ENCODE measurements at places on chromosomes 2 and 18.
A peak's percentile ranks its signal among the peaks of the same experiment; 100 is the strongest.

GRCh38 chr2:45901468-45902032, 250.1 kb downstream of the PRKCE start:
- DNase-seq = no peak

GRCh38 chr2:20596193-20596972, 54.5 kb downstream of the HS1BP3 start:
- no peak for DNase-seq

DNA sequence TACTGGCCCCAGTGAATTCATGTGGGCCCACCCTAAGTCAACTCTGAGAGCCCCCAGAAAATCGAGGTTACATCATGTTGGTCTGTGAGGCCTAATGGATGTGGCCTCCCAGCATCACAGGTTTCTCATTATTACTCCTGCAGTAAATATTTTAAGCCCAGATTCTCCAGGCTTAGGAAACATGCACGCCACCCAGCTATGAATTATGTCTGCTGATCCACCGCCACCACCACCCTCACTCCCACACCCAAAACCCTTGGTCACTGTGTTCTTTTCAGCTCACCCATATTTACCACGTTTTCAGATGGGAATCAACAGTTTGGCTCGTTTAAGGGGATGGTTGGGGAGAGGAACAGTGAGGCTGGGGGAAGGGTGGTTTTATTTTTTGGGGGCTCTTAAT, 128.6 kb downstream of the NCK2 start:
- no peak for DNase-seq

DNA sequence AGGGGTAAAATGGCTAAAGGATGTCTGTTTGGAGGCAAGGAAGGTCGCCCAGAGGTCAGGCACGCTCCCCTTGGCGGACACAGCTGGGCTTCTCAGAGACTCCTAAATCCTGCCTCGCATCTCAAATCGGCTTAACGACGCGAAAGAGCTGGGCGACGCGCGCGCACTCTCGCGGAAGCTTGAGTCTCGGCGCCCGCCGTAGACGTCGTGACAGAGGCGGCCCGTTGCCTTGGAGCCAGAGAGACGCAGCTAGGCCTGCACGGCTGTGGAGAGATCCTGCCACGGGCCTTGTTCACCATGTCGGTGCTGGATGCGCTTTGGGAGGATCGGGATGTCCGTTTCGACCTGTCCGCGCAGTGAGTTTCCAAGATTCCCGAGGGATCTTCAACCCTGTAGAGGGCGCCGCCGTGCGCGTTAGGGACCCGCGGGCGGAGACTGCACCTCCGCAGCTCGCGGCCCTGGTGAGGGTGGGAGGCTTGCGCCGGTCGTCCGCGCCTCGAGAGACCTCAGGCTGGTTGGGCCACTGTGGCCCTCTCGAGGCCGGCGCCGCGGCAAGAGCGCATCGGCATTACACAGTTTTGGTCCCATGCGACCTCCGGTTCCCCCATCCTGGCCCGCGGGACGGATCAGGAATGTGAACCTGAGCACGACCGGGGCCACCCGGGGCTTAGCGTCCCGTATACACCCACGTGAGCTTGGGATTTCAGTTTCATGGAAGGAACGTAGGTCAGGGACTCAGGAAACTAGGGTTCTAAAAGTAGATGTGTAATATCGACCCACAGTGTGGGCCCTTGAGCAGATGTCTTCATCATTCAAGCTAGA, at the start of gene BBS5:
Gene BBS5 (plus strand): TSS at position 238 of the 822 bp plus-strand sequence. CDS start 60 bp downstream, at position 298.
- peak; percentile 72 for DNase-seq

DNA sequence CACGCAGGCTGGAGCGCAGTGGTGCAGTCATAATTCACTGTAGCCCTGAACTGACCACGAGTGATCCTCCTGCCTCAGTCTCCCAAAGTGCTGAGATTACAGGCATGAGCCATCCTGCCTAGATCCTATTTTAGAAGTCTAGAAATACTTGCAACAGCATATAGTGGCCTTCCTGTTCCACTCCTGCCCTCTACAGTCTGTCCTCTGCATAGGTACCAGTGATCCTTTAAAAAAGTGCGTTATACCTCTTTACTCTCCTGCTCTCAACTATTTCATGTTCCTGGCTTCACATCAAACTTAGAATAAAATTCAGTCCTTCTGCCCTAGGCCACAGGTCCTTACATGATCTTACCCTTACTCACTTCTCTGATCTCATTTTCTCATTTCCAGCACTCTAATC, 6.0 kb downstream of the COMMD1 start:
- DNase-seq = no peak

- no peak for DNase-seq
These were observed 383.7 kb upstream of the SLC14A2 start for GRCh38 chr18:45231617-45232016.

- peak; percentile 61 for DNase-seq
These were observed 39.0 kb downstream of the COA5 start for GRCh38 chr2:98569197-98569793.

GRCh38 chr18:58562999-58563667, 65.8 kb downstream of the ALPK2 start:
- DNase-seq = no peak

DNA sequence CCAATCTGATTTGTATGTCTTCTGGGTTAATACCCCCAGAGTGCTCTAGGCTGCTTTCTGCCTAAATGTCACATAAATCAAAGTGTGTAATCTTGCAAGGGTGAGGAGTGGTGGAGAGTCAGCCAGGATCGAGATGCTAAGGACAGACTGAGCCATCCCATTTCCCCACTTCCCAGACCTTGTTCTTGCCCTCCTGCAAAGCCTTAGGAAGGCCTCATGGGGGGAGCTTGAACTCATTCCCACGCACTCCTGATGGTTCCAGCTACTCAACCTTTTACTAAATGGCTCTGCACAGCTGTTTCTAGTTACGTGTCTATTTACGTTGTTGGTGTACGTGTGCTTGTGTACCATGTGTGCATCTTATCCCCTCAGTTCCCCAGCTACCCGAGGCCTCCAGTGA, 423.6 kb upstream of the TNP1 start:
- DNase-seq = no peak

DNA sequence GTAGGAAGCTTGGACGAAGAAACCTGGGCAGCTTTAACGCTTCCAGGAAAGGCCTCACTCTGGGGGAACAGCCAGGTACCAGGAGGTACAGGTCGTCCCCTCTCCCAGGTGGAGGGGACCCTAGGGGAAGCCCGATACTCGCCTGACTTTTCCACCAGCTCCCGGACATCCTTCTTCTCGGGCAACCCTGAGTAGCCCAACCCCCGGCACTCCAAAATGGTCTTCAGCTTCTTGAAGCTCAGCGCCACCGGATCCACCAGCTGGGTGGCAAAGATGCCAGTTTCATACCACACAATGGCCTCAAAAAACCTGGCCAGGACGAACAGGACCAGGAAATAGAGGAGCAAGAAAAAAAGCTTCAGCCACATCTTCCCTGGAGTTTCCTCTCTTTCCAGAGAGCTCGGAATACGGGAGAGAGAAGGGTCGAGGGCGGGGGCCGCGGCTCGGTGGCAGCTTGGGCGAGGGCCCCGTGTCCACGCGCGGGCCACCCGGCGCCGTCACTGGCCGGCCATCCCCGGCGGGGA, 1.1 kb downstream of the RNF103 start:
- peak; percentile 33 for DNase-seq

DNA sequence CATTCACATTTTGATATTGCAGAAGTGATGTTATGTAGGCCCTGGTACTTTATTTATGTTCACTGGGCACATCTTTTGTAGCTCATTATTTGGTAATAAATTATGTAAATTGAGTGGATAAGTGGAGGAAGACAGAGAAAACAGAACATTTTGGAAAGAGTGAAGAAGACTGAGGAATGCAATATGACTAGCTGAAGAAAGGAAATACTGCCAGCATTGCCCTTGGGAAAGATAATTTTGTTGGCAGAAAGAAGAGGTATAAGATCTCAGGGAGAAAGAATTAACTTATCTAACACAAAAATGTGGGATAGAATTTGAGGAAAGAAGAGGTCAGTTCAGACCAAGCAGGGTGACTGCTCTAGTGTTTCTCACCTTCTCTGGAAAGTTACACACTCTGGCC, 118.8 kb downstream of the TTC27 start:
- DNase-seq = no peak

- peak; percentile 31 for DNase-seq
These were observed 25.7 kb upstream of the NCL start for GRCh38 chr2:231489990-231490389.

GRCh38 chr2:117693154-117693553, 121.3 kb upstream of the DDX18 start:
- no peak for DNase-seq
